NCI-H748 treated with DMSO at 0.1 percent for 48 hours (cell line): ENCODE measurements at places on chromosomes 3 and 15.
A peak's percentile ranks its signal among the peaks of the same experiment; 100 is the strongest.

- DNase-seq: no peak
Observed at GRCh38 chr3:150653110-150653561, 50.0 kb downstream of the SELENOT start.

DNA sequence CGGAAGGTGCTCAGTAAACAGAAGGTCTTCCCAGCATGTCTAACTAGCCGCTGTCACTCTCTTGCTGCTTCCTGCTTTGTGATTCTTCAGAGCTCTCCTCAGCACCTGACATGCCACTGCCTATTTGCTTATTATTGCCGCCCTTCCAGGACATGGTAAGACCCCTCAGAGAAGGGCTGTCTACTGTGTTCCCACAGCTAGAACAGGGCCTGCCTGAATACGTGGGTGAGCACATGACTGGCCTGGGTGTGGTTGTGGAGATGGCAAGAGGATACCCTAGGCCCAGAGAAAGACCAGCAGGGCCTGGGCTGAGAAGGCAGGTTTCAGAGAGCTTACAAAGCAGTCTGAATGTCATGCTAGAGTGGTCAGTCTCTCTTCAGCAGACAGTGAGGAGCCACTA, 2.4 kb upstream of the EPHB1 start:
- DNase-seq: no peak

DNA sequence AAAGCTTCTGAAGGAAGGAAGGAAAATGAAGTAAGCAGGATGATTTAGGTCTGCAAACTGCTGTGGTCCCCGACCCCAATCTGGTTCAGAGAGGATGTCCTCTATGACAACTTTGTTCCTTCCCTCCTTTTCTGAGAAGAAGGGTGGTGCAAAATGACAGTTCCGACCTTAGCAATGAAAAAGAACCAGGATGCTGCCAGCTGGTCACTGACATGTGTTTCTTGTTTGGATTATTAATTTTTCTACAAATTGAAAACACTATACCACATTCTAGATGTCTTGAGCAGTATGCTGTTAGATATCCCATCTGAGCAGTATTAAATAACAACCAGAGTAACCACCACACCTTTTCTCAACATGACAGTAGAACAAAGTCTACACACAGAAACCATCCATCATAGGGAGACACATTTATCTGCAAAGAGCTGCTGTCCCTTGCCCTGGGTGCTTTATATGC, 27.5 kb downstream of the CDCP1 start:
- no peak for DNase-seq

- DNase-seq: peak; percentile 47
Observed at GRCh38 chr3:11379238-11379823, 107.1 kb downstream of the ATG7 start.

GRCh38 chr15:59801649-59802048, 112.5 kb upstream of the BNIP2 start:
- DNase-seq: no peak

DNA sequence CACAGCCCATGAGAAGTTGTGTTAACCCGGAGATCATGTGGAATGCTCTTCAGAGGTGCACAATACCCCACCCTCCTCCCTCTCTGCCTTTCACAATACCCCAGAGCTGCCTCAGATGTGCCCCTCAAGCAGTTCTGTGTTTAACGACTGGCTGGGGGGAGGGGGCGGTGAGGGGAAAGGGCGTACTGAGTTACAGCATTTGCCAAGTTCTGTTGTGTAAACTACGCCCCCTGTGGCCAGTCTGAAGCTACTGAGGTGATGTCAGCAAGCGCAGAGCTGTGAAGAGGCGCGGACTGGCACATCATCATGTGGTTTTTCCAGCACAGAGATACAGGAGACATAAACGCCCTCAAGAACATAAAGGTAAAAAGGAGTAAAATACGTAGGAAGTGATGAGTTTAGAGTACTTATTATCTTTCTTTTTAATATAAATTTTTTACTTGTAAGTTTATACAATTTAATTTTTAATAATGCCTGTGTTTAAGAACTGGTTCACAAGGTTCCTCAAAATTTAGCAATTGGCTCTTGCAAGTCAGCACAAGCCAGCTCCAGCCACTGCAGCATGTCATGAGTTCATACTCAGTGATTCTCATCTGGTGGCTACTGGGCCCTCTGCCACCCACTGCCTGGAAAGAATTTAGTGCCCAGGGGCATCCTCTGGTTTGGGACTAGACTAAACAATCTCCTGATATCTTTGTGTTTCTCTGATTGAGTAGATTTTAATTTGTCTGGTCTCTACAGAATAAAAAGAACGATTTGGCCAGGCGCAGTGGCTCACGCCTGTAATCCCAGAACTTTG, 1.7 kb downstream of the EPB42 start:
- DNase-seq: no peak

- DNase-seq: no peak
Observed at GRCh38 chr3:155386919-155387318, 93.4 kb upstream of the STRIT1 start.

DNA sequence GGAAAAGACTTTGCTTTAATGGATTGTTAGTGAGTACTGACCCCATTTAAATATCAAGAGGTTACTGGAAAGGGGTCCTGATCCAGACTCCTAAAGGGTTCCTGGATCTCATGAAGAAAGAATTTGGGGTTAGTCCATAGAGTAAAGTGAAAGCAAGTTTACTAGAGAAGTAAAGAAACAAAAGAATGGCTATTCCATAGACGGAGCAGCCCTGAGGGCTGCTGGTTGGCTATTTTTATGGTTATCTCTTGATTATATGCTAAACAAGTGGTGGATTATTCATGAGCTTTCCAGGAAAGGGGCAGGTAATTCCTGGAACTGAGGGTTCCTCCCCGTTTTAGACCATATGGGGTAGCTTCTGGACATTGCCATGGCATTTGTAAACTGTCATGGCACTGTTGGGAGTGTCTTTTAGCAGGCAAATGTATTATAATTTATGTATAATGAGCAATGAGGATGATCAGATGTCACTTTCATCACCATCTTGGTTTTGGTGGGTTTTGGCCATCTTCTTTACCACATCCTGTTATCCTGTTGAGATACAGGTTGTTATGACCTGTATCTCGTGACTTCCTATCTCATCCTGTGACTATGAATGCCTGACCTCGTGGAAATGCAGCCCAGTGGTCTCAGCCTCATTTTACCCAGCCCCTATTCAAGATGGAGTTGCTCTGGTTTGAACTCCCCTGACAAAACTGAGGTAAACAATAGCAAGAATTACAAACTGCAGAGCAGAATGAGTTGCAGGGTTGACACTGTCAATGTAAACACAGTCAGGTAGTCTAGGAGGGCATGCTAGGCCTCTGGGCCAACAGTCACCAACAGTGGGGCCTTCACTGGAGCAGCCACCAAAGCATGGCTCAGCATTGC, 10.3 kb upstream of the GPR160 start:
- DNase-seq: no peak

DNA sequence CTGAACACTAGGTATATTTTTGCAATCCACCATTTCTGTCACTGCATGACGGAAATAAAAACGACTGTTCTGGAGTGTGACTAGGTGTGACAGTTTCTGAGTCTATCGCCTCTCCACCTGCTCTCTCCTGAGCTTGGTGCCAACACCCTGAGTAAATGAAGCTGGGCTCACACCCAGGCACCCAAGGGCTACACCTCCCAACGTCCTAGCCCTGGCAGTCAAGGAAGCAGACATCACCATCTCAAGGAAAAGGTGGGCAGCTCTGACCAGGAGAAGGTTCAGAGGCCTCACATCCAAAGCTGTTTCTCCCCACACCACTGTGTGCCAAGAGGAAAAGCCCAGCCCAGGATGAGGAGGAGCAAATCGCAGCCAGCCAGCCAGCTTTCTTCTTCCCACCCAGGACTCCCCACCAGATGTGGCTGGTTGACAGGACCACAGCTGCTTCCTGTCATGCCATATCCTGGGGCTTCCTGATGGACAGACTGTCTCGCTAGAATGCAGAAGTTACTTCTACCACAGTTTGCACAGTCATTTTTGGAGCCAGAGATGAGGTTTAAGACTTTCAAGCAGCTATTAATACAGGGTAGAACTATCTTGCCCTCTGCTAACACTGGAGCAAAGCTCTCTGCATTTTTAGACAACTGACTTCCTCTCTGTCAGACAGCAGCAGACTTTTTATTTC, 3.3 kb downstream of the SCAMP2 start:
- no peak for DNase-seq

DNA sequence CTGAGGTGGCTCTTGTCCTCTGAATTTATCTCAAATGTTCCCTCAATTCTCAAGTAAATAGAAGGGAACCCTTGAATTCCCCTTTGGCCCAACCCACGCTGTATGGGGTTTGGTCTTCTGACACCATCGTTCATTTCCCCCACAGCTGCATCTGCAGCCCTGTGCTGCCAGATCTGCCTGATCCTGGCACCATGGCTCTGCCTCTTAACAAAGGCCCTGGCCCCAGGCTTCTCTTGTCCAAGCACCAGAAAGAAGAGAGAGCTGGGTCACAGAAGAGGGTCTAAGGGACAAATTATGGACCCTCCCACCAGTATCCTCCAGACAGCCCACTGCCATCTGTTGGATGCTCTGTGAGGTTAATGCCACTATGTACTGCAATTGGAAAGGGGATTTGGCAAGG, 1.8 kb downstream of the MAP1A start:
- no peak for DNase-seq

DNA sequence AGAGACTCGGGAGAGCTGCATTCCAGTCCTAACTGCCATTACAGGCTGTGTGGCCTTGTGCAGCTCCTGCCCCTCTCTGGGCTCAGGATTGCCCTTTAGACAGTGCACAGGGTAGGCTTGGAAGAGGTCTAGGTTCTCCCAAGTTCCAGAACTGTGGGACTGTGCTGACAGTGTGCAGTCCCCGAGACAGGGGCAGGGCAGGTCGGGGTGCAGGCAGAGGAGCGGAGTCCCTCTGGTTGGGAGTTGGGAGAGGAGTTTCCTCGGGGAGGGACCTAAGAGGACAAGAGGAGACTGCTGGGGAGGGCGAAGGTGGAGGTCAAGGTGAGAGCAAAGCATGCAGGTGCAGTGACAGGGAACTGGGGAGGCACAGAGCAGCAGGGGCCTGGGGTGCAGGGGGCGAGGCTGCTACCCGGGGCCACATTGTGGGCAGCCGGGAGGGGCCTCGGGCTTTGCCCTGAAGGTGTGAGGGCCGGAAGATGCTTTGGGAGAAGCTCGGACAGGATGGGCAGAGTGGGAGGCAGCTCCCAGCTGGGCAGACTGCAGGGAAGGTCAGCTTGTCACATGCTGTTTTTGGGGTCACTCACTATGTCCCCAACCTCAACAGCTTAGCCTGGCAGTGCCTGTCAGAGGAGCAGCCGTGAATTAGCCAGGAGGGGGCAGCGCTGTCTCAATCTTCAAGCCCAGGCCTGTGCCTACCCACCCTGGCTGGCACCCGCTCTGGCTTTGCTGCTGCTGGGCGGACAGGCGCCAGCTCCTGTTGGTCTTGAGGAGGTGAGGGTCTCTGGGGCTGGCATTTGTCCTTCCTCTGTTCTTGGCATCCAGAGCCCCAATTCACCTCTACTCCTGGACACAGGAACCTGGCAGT, 15.4 kb upstream of the CSPG4 start:
- DNase-seq: no peak

DNA sequence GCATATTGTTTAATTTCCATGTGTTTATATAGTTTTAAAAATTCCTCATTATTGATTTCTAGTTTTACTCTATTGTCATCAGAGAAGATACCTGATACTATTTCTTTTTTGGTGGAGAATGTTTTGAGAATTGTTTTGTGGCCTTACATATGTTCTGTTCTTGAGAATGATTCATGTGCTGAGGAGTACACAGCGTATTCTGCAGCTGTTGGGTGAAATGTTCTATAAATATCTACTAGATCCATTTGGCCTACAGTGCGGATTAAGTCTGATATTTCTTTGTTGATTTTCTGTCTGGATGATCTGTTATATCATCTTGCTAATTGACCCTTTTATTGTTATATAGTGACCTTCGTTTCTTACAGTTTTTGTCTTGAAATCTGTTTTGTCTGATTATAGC, 109.7 kb downstream of the UBE2E2 start:
- no peak for DNase-seq

- no peak for DNase-seq
Observed at GRCh38 chr15:78950343-78950742, 5.5 kb upstream of the CTSH start.
